Uterus (tissue), 4 donors: ENCODE measurements at places on chromosomes 5 and 9. TPM values are rescaled to one million over a fixed set of nuclear protein-coding genes. Genes with fewer than 3 reads are reported as not detected.
A peak's percentile ranks its signal among the peaks of the same experiment; 100 is the strongest.

GRCh38 chr9:123361086-123361730, 5.2 kb downstream of the CRB2 start:
- peak; percentile 68 for DNase-seq

- DNase-seq: no peak
Measured at GRCh38 chr5:159273923-159274322, 10.8 kb downstream of the UBLCP1 start.

GRCh38 chr5:154372661-154373060, 73.1 kb upstream of the SAP30L start:
- no peak for DNase-seq

DNA sequence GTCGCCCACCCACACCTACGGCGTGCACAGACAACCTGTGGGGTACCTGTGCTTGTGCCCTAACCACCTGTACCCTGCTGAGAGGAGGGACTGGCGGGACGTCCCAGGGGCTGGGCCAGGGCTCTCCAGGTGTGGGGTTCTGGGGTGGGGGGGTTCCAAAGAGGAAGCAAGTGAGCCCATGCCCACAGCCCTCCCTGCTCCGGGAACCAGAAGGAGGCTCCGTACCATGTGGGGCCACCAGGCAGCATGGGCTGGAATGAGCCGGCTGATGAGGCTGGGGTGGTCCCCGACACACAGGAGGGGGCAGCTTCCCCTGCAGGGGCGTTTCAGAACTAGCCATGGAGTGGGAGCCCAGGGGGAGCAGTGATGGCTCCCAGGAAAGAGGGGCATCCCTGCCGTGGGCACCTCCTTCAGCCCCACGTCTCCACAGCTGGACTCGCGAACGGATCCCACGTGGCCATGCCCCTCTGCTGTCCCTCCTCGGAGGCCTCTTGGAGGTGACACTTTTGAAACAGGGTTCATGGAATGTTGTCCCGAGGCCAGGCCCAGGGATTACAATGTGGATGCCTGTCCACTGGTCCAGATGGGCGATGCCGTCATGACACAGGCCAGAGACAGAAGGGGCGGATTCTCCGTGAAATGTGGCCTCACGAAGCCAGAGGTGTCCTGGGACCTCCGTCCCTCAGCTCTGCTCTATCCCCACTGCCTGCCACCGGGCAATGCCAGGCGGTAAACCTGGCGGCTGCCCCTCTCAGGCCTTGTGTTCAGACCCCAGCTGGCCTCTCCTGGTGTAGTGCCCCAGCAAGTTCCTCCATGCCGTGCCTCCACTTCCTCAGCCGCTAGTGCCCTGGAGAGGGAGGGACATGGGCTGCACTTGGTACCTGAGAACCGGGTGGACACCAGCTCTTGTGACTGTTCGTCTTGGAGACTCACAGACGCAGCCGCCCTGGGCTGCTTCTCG, 33.6 kb upstream of the IRX4 start:
- no peak for DNase-seq

DNA sequence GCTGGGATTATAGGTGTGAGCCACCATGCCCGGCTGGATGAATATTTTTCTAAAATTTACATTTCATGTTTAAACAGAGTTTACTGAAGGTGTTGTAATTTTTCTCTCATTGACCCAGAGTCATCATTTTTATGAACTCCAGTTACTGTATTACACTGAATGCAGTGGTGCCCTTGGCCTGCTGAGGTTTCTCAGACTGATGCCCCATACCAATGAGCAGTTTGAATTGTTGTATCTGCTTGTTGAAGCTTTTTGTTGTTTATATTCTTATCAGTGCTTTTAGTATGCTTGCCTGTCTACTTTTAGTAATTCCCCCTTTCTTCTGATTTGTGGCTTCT, 29.9 kb downstream of the NFX1 start:
- no peak for DNase-seq

DNA sequence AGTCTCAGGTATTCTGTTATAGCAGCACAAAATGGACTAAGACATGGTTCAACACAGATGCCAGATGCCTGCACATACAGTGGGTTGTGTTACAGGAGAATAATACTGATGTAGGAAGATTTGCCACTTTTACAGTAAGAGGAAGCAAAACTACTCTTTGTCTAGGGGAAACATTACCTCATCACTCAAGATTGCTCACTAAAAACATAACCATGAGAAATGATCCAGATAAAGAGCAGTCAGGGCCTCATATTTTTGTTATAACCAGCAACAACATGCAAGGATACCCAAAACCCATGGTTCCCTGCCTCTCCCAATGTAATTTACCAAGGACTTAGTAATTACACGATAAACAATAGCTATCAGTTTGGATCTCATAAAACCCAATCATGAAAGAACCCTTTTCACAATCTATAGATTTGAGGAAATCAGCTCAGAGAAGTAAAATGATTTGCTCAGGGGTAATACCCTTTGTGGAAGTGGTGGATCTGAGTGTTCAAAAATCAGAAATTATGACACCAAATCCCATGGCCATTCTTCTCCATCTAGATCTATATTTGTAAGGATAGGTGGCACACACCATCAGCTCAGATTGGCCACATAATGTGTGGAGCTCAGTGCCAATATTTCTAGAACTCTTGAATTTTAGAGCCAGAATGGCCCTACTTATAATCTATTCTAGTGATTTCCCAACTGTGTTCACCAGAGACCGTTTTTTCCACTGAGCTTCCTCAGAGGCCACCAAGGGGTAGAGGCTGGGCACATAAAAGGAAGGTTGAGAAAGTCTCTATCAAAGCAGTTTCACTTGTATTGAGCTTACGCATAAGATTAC, 27.8 kb downstream of the DPYSL3 start:
- no peak for DNase-seq

DNA sequence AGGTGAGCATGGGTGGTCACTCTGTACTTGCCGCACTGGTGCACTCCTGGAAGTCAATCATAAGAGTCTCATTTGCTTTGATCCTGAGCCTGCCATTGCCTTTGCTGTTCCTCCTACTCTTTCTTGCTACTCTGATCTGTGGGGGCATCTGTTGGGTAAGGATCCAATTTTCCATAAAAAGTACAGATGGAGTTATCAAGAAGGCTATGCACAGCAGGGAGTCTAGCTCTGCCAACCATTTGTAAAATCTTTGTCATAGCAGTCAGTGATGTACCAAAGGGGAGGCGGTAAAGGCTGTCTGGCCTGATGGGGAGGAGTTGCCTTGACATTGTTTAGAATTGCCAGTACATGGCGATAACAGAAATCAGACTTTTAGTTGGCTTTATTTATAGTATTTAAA, 109.0 kb upstream of the PLPPR1 start:
- DNase-seq: no peak

Gene CORO2A
- total RNA-seq: 2.8 TPM

Gene GCNT4
- total RNA-seq: 3.1 TPM

Gene PCDHB5
- total RNA-seq: 13.6 TPM

Gene MZB1
- not detected for total RNA-seq
